ENCODE measurements at places on chromosomes 11 and 22.

GRCh38 chr11:13644997-13645687 is 23.3 kb upstream of the FAR1 start:
- no peak for DNase-seq

DNA sequence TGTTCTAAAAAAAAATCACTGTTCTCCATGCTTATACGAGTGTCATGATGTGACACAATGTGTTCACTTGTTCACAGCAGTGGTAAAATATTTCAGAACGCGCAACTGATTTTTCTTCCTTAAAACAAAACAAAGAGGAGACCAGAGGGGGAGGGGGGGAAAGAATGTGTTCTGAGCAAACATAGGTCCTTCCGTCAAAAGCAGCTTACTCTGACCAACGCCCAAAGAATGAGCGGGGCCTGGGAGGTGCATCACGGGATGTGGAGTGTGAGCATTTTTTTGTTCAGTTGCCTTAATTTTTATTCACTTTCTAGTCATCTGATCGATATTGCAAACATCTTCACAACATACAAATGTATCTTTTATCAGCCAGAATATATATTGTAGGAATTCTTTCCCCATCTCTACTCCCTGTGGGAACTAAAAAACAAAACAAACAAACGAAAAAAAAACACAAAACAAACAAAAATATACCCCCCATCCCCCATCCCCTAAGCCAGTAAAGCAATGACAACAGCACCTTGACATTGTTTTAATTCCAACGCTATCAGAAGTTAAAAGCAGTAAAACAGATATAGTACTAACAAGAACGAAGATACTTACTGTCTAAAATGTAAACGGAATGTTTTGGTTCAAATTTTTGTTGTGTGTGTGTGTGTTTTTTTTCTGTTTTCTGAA is 43.3 kb downstream of the BDNF start:
- no peak for DNase-seq

DNA sequence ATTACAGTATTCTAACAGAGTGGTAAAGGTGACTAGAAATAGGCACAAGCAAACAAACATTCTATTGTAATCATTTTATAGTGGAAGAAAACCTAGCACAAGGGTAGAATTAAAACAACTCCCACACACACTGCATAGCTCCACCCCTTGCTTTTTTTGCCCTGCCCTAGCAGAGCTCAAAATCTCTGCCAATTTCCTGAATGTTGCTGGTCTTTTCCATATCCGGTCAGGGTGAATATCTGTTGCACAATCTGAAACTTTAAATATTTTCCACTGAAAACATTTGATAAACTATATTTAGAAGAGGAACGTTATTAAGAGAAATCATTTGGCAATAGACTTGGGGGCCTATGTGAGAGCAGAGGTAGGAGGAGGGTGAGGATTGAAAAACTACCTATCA is 2.7 kb downstream of the SPA17 start:
- no peak for DNase-seq

- DNase-seq, result no peak
Measured at GRCh38 chr11:20451568-20451967, 64.1 kb downstream of the PRMT3 start.

DNA sequence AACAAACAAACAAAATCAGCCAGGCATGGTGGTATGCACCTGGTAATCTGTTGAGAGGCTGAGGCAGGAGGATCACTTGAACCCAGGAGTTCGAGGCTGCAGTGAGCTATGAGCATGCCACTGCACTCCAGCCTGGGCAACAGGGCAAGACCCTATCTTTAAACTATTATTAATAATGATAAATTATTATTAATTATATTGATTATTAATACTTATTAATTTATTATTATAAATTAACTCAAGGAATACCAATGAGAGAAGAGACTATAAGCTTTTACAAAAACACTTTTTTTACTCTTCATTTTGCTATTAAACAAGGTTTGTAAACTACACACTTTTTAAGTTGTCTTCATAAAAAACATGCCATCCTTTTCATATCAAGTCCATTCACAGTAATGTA is 97.7 kb upstream of the APOA1 start:
- no peak for DNase-seq

DNA sequence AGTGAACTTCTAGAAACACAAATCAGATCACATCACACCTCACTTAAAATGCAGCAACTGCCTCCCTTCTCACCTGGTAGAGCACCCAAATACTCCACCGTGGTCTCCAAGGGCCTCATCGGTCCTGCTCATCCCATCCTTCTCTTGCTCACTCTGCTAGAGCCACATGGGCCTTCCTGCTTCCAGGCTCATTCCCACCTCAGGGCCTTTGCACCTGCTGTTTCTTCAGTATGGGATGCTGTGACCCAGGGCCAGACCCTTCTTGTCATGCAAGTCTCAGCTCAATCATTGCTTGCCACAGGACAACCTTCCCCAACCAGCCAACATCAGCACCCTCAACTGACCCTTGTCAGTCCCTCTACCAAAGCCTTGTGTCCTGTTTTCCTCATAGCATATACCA is 124.9 kb downstream of the GALNT18 start:
- DNase-seq, result no peak

DNA sequence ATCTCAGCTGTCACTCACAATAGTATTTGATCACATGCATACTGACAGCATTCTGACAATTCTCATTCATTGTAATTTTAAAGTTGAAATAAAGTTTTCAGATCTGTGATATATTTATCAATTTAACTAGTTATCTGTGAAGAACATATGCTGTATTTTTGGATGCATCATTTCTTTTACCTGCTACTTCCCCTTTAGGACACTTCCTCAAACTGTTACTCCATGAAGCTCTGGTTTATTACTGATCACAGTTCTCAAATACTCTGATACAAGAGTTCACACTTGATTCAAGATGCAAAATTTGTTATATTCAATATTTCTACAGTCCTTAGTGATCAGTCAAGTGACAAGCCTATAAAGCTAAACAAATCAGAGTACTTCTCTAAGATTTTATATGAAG is 1655.2 kb downstream of the LRRC4C start:
- DNase-seq, result no peak

- DNase-seq, result no peak
Measured at GRCh38 chr11:131724436-131724975, 354.1 kb downstream of the NTM start.

DNA sequence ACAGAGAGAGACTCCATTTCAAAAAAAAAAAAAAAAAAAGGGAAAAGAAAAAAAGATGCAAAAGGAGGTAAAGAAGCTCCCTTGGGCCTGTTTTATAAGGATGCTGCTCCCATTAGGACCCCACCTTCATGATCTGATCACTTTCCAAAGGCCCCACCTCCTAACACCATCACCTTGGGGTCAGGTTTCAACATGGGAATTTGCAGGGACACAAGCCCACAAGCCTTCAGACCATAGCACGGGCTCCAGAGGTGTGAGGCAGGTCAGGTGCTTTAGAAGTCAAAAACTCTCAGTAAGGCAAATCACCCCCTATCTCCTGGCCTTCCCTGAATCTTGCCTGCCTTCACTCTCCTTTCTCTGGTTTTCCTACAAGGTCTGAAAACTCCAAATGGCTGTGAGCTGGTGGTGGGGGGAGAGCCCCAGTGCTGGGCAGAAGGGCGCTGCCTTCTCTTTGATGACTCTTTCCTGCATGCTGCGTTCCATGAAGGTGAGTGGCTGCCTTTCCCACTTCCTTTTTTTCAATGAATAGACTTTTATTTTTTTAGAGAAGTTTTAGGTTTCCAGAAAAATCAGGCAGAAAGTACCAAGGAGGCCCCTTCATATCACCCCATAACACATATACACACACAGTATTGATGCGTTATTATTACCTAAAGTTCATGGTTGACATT is 13.2 kb downstream of the ASPHD2 start:
- no peak for DNase-seq

GRCh38 chr11:1557051-1557884 is 14.8 kb downstream of the DUSP8 start:
- no peak for DNase-seq

DNA sequence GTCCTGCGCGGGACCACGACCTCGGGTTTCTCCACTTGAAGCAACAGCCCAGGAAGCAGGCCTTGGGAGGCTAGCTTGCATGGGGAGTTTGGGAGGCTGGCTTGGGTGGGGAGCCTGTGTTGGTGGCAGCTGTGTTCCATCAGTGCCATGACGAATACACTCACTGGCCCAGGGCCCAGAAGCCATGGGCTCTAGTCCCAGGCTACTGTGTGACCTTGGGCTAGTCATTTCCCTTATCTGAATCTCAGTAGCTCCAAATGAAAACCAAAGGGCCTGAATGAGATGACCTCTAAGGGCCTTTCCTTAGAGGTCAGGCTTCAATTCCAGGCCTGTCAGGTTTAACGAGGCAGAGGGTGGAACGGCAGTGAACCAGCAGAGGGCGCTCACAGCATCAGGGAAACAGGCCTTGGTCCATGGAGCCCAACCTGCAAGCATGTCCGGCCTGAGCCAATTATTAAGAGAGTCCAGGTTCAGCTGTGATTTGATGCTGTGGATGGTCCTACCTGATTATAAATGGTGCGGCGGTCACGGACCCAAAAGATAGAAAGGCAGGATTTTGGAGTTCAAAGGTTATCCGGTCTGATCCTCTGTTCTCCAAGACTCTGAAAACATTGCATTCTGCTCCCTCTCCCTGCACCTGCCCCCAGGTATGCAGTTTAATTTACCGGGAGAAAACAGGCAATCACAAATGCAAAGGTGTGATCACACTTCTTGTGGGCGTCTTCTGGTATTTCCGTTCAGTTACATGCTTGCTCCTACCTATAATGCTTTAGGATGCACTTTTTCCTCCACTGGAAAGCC is 15.9 kb downstream of the PTPN5 start:
- DNase-seq, result peak; percentile 8

GRCh38 chr22:37972527-37972926 is 11.8 kb downstream of the SOX10 start:
- DNase-seq, result no peak

- DNase-seq, result no peak
Measured at GRCh38 chr11:114154271-114155047, 94.9 kb downstream of the ZBTB16 start.

DNA sequence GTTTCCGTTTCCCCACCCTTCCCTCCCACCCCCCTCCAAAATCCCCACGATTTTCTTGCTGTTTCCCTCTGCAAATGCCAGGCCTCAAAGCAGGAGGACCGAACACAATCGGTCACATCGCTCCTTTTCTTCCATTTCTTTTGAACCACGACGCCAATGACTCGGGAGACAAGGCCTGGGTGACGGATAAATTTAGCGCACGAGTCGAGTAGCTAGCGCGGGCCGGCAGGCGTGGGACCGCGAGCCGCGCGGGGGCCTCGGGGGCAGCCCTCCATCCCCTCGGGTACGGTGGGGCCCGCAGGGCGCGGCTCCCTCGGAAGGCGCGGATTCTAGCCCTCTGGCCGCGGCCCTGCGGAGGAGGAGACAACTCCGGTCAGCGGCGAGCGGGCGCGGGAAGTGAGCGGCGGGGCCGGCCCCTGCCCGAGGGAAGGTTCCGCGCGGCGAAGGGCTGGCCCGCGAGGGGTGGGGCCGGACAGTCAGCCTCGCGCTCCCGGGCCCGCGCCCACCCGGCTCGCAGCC is 414 bp downstream of the JOSD1 start:
- DNase-seq, result peak; percentile 12

DNA sequence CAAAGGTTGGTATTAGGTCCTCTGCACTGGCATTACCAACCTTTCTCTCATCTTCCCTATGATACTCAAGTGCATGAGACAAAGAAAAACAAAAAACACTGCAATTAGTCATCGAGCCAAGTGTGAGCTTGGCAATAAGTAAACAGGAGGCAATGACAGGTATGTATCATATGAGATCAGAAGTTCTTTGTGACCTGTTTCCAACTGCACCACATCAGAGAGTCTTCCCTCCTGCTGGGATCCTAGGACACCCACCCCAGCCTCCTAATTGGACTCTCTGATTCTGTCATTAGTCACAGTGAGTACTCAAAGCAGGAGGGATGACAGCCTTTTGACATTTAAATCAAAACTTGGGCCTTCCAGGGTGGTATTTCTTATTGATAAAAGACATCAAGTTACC is 7.8 kb upstream of the JAML start:
- no peak for DNase-seq

DNA sequence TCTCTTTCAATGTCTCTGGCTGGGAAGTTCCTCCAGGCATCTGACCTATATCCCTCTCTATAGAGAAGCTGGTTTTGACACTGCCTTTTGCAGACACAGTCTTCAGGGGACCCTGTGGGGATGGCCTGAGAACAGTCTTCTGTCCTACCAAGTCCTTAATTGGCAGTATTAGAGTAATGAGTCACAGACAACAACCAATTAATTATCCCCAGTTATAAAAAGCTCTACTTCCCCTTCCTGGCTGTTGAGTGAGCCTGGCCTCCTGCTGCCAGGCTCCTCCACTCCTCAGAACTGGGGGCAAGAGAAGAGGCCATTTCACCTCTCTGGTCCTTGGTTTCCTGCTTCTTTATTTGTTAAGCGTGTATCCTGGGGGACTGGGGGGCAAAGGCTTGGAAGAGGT is 41.2 kb upstream of the KLHL35 start:
- no peak for DNase-seq

GRCh38 chr22:22378446-22379415 is 129.8 kb downstream of the ZNF280B start:
- no peak for DNase-seq

DNA sequence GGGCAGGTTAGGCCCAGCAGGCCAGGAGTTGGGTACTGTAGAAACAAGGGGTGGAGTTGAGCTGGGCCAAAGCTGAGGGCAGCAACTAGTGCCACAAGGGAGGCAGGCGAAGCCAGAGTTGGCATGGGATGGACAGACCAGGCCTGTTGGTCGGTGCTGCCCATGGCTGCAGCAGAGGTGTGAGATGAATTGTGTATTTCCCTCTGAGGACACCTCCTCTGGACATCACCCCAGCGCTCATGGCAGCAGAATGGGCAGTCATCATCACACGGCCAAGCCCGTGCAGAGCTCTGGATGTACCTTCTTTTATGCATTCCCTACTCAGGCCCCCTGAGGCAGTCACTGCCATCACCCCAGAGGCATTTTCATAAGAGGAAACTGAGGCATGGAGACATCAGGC is 20.3 kb downstream of the TAB1 start:
- no peak for DNase-seq

DNA sequence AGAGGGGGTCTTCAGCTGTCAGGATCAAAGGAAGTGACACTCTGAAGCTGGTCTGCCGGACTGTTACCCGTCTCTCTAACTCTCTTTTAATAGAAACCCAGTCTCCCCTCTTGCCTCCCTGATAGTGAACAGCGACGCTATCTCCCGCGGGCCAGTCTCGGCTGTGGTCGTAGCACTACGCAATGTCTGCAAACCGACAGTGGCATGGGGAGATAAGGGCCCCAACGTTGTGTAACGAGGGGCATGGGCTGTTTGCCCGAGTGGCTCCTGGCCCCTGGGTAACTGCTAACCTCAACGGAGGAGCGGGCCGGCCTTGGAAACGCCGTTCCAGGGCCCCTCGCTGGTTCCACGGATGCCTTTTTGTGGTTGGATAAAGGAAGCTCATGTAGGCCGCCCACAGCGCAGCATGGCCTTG is 23.3 kb downstream of the ZBTB16 start:
- no peak for DNase-seq

DNA sequence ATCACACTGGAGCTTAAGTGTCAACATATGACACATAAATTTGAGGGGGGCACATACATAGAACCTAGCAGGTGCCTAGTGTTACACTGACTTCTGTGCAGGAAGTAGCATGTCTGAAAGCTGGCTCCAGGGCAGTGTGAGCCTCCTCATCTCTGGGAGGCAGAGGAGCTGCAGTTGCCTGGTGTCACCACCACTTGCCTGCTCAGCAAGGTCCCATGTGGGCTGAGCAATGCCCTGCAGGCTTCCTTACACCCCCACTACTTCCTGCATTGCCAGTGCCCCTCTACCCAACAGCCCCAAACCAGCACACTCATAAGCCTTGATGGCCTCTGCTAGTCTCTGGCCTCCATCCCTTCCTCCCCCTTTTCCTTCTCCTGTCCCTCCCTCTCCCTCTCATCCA is 165.8 kb downstream of the BUD13 start:
- DNase-seq, result no peak
